PC-3 (cell line): ENCODE measurements at places on chromosomes 6 and 20.

DNA sequence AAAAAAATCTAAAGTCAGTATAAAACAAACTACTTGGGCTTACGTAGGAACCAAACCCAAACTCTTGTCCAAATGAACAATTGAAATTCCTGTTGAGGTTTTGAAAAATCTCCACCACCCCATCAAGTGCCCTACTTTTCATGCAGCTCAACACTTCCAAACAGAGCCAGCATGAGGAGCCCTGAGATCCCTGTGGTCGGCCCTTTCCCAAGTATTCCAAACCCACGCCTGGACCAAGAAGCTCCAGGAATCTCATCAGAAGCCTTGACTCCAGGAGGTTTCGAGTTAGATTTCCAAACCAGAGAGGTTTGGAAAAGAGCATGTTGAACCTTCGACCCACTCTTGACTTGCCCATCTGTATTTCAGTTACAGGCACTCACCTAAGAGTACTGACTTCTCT, 179.3 kb downstream of the MTFR2 start:
- DNase-seq: no peak

DNA sequence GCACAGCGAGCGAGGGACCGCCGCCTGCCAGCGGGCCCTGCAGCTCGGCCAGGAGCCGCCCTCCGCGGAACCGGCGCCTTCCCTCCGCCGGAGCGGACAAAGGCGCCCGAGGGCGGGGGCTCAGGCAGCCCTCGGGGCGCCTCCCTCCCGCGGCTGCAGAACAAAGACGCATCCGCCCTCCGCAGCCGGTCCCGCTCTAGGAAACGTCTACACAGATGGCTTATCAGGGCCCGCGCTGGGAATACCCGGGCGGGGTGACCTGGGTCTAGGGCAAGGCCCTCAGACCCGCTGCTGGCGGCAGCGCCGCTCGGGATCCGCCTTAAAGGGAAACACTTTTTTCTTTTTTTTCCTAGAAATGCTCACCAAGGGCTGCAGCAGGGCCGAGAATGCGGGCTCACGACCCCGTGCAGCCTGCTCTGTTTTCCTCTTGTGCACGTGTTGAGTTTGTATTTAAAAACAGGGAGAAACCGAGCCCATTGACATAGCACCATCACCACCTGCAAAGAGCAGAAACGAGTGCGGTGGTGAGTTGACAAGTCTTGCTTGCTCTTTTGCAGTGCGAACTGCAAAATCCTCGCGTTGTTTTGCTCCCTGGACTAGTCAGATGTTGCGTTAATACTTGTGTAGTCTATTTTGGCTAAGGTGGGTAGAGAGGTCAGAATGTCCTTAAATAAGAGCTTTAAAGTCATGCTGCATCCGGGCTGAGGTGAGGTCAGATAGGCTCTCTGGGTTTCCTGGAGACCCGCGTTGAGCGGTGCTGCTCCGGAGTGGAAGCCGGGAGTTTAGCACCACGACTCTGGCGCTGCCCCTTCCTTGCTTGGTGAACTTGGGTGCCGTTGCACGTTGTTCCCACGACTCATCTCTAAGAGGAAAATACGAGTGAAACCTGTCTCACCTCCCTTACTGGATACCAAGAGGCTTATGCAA, 1.1 kb upstream of the RPS6KA2 start:
- DNase-seq: peak; percentile 26

DNA sequence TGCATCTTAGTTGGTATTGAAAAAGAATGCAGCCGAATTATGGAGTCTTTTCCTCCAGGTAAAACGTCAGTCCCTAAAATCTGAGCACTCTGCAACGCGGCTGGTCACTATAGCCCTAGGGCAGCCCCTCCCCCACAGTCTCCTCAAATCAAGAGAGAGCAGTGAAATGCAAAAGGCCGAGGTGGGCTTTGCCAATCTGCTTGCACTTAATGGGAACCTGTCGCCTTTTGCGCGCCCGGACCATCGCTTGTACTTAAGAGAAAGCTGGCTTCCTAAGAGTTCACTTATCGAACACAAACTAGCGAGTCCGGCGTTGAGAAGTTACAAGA, 447 bp downstream of the MCM3 start:
- DNase-seq: peak; percentile 47

GRCh38 chr6:160131636-160132296, 10.2 kb downstream of the SLC22A1 start:
- DNase-seq: no peak

DNA sequence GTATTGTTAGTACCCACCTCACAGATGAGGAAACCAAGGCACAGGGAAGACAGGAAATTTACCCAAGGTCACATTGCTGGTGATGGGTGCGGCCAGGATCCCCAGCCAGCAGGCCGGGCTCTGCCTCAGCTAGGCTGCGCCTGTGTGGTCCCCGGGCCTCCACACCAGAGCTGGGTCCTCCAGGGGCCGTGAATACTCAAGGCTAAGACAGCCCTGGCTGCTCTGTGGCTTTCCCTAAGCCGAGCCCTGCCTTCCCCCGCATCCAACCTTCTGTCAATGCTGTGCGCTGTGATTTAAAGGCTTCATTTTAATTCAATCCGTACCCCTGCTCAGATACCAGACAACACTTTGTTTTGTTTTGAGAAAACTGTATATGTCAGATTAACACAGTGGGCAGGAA, 246.7 kb downstream of the TTLL2 start:
- no peak for DNase-seq

DNA sequence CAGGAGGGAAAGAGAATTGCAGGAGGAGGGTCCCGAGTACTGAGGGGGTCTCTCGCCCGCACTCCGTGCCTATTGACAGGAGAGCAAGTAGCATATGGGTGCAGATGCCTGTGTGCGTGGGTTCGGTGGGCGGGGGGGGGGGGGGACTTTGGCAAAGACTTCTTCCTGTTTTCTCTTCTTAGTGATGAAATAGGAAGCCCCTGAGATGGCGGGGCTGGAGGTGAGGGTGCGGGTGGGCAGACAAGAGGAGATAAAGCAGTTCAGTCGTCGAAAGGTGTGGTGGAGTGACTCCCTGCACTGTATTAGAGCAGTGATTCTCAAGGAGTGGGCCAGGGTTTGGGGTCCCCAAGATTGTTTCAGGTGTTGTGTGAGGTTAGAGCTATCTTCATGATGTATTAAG, 3.7 kb downstream of the NAA20 start:
- no peak for DNase-seq

DNA sequence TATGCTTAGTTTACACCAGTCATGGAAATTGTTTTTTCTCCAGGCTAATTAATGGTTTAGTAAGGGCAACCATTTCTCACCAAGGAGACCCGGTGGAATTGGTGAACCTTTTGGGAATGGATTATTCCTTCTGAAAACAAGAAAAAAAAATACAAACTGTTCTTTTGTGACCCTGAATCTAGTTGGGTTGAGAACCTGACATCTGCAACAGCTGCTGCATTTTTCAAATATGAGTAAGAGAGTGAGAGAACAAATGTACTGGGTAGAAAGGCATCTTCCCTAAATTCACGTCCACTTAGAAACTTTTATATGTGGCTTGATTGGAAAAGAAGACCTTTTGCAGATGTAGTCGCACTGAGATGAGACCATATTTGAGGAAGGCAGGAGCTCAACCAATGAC, 553.4 kb upstream of the EPHA7 start:
- DNase-seq: no peak

DNA sequence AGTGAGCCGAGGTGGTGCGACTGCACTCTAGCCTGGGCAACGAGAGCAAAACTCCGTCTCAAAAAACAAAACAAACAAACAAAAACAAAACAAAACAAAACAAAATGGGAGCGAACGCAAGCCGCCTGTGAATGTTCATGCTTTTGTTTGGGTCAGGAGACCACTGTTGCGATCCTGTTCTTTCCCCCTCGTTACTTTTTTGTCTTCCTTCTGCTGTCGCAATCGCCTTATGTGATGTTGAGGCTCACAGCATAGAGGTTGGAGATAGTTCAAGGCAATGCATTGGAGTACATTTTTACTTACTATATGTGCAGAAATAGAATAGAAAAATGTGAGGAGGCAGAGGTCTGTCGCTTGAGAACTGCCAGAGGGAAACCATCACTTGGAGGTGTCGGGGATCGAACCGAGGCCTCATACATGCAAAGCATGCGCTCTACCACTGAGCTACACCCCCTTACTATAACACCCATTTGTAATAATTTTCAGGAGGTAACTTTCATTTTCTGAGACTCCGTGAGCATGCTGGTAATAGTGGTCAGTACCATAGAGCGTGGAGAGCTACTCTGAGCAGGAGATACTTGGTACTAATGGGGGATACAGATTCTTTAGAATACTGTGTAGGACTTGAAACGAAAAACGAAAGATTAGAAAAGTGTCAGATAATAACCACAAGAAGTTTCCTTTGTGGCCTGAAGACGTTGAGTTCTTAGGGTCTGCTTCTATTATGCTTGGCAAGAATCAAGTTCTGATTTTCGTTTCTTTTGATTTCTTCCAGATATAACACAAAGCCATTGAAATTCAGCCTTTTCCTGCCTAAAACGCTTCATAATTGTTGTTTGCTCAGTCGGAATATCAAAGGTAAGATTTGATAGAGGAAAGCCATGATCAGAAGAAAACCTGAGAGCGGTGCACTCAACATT, 121.1 kb downstream of the TRIM27 start:
- peak; percentile 51 for DNase-seq

GRCh38 chr6:22367346-22367745, 70.5 kb upstream of the PRL start:
- no peak for DNase-seq

DNA sequence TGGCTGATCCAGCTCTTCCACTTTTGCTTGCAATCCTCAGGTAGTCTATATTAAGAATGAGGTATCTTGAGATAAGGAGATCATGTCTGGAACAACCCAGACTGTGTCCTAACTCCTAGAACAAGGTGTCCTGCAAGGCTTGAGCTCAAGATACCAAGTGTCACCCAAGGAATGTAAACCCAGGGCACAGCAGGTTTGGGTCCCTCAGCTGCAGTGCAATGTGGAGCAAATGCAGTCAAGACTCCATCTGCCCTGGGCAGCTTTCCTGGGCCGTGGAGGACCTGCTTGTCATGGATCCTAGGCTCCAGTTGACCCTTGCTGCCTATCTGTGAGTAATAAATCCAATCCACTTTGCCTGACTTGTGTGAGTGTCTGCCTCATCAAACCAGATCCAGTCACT, 166.1 kb downstream of the OTOR start:
- no peak for DNase-seq

DNA sequence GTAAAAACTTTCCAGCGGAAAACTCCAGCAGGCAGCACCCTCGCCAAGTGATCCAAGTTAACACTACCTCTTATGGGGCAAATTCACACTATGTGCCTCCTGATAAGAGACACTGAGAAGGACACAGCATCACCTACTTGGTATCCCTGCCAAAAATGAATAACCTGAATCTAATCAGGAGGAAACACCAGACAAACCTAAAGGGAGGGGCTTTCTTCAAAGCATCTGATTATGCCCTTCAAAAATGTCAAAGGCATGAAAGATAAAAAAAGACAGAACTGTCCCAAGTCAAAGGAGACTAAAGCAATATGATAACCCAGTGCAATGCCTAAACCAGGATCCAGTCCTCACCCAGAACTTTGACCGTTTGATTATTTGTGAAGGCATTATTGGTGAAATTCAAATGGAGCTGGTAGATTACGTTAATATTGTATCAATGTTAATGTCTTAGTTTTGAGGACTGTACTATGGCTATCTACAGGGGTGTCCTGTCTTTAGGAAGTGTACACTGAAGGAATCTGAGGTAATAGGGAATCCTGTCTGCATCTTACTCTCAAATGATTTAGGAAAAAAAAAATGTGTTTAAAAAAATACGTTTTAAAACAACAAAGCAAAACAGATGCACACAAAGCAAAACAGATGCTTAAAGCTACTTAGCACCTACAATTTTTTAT, 8.3 kb downstream of the TBC1D7 start:
- no peak for DNase-seq

DNA sequence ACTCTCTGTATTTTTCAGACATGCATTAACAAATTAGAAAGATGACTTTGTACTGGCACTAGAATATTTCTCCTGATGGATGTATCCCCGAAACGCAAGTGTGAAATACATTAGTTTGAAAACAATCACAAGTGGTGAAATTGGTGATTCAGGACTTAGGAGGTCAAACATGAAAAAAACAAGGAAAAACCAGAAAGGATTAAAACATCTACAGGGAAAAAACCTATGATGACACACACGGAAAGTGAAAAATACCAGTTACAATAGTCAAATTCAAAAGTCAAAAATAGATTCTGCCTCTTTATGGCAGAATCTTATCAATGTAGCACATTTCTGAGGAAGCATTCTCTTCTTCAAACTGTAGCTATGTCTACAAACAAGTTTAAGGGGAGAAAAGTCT, 129.0 kb upstream of the SGK1 start:
- no peak for DNase-seq

GRCh38 chr6:153117986-153118879, 12.8 kb downstream of the RGS17 start:
- peak; percentile 75 for DNase-seq

GRCh38 chr6:12238219-12238618, 51.9 kb upstream of the EDN1 start:
- no peak for DNase-seq

DNA sequence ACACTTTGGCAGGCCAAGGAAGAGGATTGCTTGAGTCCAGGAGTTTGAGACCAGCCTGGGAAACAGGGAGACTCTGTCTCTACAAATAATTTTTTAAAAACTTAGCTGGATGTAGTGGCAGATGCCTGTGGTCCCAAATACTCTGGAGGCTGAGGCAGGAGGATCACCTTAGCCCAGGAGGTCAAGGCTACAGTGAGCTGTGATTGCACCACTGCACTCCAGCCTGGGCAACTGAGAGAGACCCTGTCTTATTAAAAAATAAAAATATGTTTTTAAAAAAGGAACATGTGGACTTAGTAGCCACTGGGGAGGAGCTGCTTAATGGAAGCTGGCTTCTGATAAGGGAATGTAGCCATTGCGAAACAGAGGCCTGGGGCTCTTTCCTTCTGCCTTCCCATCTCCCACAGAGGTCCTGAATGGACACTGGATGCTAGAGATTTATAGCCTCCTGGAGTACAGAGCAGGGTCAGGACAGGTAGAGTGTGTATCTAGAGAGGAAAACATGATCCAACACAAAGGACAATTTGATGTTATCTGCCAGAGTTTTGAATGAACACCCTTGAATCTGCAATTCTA, 21.7 kb upstream of the GMNN start:
- DNase-seq: no peak

DNA sequence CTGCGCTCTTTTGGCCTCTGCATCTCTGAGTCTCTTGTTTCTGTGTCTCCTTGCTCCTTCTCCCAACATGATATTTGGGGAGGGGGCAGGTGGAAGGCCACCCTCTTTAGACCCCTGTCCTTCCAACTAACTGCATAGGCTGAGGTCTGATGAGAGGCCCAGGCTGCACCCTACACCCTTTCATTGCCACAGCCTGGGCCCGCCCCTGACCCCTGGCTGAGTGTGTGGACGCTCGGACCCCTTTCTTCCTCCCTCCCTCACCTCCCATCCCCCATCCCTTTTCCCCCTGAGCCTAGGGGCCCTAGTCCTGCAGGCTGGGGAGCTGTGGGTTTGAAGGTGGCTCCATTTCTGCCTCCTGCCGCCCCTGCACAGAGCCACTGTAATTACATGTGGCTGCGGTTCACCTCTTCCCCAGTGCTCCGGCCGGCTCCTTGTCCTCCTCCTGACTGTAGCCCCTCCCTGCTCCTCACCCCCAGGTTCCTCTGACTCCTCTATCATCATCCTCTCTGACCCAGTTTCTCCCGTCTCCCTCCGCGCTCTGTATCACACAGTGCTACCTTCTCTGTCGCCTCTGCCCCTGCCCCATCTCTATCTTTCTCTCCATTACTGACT, 6.8 kb downstream of the MDFI start:
- no peak for DNase-seq

GRCh38 chr6:89385156-89385667, 26.9 kb downstream of the RRAGD start:
- DNase-seq: peak; percentile 66
